ENCODE measurements at places on chromosomes 2 and 18.

DNA sequence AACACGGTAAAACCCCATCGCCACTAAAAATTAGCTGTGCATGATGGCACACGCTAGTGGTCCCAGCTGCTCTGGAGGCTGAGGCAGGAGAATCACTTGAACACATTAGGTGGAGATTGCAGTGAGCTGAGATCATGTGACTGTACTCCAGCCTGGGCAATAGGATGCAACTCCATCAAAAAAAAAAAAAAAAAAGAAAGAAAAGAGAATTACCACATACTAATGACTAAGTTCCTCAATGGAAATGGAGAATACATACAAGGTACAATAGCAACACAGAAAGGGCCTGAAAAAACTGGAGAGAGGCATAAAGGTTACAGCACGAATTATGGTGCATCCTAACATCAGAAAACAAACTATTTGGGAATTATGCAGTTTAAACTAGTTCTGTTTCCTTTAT is 81.3 kb downstream of the CDH2 start:
- DNase-seq: no peak

DNA sequence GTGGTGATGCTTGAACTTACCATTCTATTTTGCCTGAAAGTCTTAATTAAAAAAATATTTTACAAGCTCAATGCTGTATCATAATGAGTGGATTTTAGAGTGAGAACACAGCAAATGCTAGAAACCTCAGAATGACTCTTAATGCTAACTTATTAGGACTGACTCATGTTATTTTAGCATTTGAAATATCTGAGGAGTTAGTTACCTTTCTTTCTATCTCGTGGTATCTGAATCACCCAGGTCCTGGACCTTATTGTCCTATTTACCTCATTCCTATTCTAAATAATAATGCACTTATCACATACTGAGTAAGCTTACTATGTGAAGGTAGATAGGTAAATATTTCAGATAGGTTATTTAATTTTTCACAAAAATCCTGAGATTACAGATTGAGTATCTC is 70.7 kb downstream of the SOS1 start:
- DNase-seq: no peak

GRCh38 chr18:74828200-74828599 is 230.5 kb downstream of the ZNF407 start:
- no peak for DNase-seq

DNA sequence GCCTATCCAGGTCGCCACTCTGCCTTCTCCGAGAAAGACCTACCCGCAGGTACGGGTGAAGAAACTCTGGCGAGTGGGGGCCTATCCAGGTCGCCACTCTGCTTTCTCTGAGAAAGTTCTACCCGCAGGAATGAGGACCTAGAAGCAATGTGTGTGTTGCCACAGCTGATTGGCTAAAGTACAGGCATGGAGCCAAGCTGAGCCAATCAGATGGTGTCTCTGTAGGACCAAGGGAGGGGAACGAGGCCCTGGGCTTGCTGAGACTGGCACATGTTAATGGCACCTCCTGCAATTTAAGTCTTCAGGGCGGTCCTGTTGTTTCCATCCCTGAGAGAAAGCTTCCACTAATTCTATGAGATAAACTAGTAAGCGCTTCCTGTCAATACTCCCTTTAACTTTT is 82.3 kb downstream of the KCTD1 start:
- DNase-seq: no peak

- no peak for DNase-seq
Observed at GRCh38 chr2:160454070-160454797, 39.4 kb downstream of the RBMS1 start.

- no peak for DNase-seq
Observed at GRCh38 chr2:114517580-114517979, 75.1 kb downstream of the DPP10 start.

- no peak for DNase-seq
Observed at GRCh38 chr18:63677500-63678225, 16.0 kb upstream of the SERPINB3 start.

DNA sequence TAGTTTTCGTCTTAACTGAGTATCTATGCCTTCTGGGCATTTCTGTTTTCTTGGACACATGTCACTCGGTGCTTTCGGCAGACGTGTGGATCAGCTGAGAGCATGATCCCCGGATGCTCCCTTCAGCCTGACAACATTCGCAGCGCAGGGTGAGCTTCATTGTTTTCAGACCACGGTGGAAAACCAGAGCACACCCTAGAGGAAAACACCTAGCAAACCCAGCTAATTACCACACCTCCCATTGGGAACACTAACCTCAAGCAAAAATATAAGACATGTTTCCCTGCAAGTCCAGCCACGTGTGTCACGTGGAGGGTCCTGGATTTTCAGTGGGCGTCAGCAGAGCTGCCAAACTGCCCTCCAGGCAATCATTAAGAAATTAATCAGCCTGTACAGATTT is 31.0 kb downstream of the ANKRD29 start:
- DNase-seq: no peak

DNA sequence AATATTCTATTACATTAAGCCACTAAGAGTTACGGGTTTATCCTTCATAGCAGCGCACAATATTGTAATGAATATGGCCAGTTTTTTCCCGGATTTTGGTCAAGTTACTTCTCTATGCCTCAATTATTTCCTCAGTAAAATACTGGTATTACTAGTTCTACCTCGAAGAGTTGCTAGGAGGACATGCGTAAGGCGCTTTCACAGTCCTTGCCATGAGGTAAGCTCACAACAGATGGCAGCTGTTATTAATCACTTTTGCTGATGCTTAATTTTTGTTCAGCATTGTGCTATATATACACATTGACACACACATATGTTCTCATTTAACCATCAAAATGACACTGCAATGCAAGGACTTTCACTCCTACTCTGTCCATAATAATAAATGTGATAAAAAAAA is 101.5 kb downstream of the SCG2 start:
- no peak for DNase-seq
